ENCODE measurements at places on chromosomes 11 and 22.

DNA sequence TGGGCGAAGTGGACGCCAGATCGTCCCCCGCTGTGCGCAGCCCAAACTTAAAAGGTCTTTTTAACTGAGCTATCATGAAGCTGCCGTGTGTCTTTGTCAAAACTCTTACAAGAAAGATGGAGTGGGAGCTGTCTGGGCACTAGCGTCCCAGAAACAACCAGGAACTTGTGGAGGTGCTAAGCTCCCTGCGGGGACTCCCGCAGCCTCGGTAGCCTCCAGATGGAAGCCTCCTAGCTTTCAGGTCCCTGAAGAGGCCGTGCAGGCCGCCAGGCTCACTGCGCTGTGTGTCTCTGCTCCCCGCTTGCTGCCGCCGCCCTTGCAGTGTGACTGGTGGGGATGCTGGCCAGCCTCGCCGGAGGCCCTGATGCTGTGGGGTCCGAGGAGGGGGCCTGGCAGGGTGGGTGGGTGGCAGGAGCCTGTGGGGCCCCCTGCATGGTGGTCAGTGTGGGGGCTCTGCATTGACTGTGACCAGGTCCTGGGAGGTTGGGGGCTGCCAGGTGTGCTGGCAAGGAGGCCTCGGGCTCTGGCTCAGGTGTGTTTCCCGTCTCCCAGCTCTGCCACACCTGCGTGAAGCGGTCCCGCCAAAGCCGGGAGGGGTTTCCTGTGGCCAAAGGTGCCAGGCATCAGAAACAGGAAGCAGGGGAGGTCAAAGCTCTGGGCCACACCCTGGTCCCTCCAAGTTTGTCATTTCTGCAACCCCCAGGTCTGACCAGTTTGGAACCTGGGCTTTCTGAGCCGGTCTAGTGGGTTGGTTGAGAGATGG is 1.2 kb downstream of the TRABD start:
- no peak for DNase-seq

- no peak for DNase-seq
Measured at GRCh38 chr11:2940147-2940920, 11.1 kb upstream of the PHLDA2 start.

DNA sequence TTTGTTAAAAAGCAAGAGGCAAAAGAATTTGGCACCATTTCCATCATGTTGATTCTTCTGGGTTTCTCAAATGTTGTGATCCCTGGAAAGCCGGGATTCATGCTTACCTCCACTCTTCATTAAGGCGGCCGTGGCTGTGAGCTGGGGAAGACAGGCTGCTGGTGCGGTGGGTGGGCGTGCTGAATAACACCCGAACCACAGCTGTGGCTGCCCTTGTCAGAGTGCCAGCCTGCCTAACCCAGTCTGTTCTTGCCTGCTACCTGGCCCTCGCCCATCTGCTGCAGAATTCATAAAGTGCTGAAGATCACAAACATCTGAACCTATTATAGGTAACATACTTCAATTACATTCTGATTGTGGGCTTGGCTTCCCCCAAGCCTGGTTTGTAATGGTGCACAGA is 95.8 kb upstream of the RCN1 start:
- DNase-seq: no peak

DNA sequence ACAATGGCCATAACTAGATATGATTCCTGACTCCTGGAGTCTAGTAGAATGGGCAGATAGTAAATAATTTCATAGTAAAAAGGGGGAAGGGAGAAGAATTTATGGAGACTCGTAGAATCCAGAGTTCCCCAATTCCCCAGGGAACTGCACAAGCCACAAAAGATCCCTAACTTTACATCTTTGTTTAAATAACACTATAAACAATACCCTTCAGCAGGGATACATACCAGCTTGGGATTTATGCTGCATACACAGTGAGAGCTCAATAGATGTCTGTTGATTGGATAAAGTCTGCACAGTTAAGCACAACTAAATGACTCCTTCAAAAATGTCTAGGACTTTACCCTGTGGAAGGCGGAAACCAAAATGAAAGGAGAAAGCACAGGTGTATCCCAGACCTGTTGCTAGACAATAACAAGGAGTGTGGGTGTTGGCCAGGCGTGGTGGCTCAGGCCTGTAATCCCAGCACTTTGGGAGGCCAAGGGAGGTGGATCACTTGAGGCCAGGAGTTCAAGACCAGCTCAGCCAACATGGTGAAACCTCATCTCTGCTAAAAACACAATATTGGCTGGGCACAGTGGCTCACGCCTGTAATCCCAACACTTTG is 6.8 kb downstream of the SLC35F2 start:
- DNase-seq: no peak

GRCh38 chr11:9066433-9066925 is 24.9 kb downstream of the SCUBE2 start:
- no peak for DNase-seq

GRCh38 chr11:2521081-2521732 is 76.4 kb downstream of the KCNQ1 start:
- DNase-seq: no peak

DNA sequence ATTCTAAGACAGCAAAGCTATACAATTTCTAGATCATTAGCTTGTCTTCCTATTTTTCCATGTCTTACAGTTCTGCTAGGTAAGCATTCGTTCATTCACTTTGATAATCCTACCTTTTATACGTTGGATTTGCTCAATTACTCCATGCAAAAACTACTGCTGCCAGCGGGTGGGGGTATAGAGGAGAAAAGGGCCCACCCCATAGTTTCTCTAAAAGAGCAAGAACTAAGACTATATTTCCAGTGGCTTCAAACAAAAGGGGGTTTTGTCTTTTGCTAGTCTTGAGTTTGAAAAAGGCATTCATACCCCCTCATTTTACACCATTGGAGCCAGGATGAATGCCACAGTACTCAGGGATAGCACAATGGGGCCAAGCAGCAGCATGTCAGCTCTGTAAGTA is 155.7 kb downstream of the WT1 start:
- DNase-seq: no peak

DNA sequence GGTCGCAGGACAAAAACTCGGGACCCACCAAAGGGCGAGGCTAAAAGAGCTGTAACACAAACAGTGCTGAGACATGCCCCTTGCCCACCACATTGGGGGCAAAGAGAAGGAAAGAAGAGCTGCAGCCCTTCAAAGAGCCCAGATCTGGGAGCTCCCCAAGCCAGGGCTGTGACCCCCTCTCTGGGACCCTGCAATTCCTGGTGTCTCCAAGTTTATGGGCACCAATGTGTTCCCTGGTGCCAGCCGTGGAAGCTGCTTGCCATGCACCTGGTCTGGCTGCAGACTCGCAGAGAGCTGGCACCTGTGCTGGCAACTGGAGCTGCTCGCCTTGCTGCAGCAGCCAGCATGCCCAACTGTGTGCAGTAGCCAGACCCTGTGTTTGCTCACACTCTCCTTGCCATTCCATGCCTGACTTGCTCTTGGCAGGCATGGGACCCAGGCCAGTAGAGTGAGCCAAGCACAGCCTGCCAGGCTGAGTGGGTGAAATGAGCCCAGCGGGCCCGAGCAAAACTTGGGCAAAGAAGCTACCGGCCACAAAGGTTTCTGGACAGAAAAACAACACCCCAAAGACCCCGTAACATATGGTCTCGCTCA is 16.0 kb downstream of the RRP8 start:
- DNase-seq: no peak

GRCh38 chr11:23653071-23653675 is 792.9 kb upstream of the CCDC179 start:
- no peak for DNase-seq

DNA sequence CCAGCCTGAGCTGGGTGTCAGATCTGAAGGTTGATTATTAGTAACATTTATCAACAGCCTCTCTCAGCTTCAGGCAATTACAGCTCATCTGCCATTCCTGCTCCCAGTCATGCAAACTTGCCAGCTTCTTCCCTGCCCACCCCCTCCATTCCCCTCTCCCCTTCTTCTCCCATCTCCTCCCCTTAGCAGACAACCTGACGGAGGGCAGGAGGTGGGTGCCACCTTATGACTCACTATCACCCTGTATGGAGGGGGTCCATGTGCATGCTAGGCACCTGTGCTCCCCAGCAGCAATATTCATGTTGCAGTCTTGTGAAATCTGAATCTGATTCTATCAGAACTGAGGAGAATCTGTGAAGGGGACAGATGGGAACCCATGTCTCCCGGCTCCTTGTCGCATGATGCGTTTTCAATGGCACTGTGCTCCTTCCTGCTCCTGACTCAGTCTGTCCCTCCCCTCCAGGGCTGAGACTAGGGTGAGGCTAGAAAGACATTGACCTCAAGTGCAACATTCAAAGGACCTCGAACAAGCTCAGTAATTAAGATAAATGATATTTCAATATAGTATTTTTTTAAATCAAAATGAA is 46.3 kb upstream of the TUB start:
- DNase-seq: no peak

DNA sequence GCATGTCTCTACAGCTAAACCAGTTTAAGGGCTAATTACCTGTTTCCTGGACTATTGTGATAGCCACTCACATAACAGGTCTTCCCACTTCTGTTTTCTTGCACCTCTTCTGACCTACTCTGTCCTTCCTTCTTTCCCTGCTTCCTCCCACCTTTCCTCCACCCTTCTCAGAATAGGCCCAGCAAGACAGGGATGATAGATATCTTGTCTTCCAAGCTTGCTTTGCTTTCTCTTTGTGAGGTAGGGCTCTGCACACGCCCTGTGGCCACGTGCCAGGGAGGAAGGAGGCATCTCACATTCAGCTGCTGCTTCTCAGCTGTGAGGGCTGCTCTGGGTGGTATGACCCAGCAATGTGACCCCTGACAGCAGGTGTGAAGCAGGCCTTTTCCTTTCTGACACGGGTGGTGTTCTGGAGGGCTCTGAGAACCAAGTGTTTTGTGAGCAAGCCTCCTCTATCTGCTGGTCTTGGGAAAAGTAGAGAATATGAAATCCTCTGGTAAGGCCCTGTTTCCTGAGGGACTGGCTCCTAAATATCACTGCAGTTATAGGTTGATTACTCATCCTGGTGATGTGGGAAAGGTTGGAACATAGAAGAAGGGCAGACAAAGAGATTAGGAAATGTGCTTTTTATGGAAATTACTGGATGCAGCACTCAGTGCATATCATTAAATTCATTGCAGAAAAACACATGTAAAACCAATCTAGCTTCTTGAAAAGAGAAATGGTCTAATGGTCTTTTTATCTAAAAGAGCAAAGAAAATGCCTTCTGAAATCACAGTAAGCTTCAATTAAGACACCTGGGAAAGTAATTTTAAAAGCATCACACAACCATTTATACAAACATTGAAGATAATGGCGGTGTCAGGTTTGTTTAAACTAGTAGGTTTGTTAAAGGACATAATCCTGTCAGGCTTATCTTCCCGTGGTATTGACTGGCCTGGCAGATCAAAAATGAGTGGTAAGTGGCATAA is 8.5 kb downstream of the AMOTL1 start:
- peak; percentile 90 for DNase-seq

GRCh38 chr11:68402355-68403031 is 58.1 kb upstream of the PPP6R3 start:
- no peak for DNase-seq

GRCh38 chr11:44198146-44198724 is 102.8 kb downstream of the EXT2 start:
- DNase-seq: no peak

GRCh38 chr11:62542111-62542745 is 4.4 kb downstream of the AHNAK start:
- no peak for DNase-seq

GRCh38 chr22:32951807-32952153 is 106.4 kb downstream of the SYN3 start:
- no peak for DNase-seq

- DNase-seq: no peak
Measured at GRCh38 chr11:2945757-2946287, 16.6 kb upstream of the PHLDA2 start.

DNA sequence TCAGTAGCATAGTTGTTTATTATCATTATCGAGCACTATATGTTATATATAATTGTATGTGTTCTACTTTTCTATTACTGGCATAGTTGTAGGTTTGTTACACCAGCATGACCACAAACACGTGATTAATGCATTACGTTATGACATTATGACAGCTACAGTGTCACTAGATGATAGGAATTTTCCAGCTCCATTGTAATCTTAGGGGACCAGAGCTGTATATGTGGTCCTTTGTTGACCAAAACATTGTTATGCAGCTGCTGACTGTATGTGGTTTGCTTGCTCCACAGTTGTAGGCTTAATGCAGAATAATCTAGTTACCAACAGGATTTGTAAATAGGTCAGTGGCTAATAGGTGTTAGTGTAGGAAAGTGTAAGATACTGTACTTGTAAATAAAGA is 66.1 kb downstream of the HSD17B12 start:
- DNase-seq: no peak

- DNase-seq: no peak
Measured at GRCh38 chr11:91156041-91156440, 933.2 kb upstream of the CHORDC1 start.

- DNase-seq: no peak
Measured at GRCh38 chr22:49447837-49448236, 379.8 kb downstream of the BRD1 start.

GRCh38 chr11:102007567-102008437 is 39.4 kb upstream of the CFAP300 start:
- peak; percentile 74 for DNase-seq

GRCh38 chr11:764322-765024 is 12.8 kb downstream of the GATD1 start:
- DNase-seq: no peak

DNA sequence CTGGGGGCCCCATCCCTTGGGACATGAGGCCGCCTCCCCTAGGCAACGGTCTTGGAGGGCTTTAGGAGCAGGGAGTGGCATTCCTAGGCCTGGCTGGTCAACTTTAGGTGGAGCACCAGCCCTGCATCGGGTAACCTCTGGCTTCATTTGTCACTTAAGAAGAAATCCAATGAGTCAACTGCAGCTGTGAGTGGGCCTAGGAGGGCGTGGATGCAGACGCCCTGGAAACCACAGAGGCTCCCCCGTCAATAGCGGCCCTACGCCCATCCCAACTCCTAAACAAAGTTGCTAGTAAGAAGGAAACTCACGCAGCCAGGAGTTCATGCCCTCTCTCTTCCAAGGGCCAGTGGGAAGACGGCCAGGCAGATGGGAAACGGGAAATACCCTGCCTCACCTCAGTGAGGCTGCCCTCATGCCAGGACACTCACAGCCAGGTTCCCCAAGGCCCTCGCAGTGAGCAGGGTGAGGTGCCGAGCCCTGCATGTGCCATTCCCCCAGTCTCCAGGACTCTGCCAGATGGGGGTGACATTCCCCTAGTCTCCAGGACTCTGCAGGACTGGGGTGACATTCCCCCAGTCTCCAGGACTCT is 20.8 kb downstream of the BID start:
- DNase-seq: no peak

- no peak for DNase-seq
Measured at GRCh38 chr11:108596701-108597100, 3.1 kb upstream of the EXPH5 start.

GRCh38 chr11:3155691-3156258 is 9.3 kb downstream of the OSBPL5 start:
- DNase-seq: no peak

DNA sequence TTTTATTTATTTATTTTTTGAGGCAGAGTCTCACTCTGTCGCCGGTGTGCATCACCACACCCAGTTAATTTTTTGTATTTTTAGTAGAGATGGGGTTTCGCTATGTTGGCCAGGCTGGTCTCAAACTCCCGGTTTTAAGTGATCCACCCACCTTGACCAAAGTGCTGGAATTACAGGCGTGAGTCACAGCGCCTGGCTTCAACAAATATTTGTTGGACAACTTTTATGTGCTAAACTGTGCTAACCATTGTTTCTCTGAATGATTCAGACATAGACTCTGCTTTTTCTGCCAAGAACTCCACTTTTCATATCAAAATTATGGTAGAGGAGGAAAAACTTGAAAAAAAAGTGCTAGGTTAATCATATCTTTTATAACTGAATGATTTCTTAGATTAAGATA is 36.3 kb downstream of the MMP7 start:
- DNase-seq: no peak

All from NCI-H2081 treated with DMSO at 0.1 percent for 48 hours (cell line).